ENCODE measurements at places on chromosomes 2 and 18.

DNA sequence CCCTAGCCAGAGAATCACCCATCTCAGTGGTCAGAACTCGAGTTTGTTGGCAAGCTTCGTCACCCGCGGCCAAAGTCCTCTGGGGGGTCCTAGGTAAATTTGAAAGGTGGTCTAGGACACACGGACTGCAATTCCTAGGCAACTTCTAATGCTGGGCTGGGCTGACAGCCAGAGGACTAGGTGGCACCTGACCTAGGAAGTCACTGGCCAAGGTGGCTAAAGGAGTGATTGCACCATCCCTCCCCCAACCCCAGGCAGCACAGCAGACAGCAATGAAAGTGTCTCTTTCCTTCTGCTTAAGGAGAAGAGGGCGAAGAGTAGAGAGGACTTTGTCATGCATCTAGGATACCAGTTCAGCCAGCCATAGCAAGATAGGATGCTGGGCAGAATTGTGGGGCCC is 110.9 kb downstream of the CABYR start:
- no peak for DNase-seq

- DNase-seq: no peak
Observed at GRCh38 chr2:69221960-69222751, 164.9 kb downstream of the GFPT1 start.

- no peak for DNase-seq
Observed at GRCh38 chr2:205462681-205463345, 219.5 kb upstream of the NRP2 start.

DNA sequence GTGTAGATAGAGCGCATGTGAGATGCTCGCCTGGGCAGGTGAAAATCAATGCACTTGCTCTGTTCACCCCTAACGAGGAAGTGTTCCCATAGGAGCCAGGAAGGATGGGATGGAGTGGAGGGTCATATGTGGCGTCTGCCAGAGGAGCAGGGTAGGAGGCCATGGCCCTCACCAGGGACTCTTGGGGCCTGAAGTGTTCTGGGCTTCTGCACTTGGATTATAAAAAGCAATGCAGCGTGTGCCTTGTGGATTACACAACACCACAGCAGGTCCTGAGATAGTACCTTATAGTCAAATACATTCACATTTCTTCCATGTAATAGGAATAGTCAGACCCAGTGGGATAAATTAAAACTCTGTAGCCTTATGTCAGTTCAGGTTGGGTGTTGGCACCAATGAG is 100.1 kb downstream of the CABLES1 start:
- no peak for DNase-seq

DNA sequence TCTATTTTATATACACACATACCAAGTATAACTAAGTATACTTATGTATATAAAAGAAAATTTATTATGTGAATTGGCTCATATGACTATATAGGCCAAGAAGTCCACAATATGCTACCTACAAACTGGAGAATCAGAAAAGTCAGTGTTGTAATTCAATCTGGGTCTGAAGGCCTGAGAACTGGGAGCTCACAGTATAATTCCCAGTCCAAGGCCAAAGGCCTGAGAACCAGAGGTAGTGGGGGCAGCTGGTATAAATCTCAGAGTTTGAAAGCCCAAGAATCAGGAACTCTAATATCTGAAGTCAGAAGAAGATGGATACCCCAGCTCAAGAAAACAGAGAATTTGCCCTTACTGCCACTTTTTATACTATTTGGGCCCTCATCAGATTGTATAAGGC is 38.9 kb upstream of the TFPI start:
- DNase-seq: no peak

- no peak for DNase-seq
Observed at GRCh38 chr2:179273461-179273962, 8.9 kb upstream of the SESTD1 start.

DNA sequence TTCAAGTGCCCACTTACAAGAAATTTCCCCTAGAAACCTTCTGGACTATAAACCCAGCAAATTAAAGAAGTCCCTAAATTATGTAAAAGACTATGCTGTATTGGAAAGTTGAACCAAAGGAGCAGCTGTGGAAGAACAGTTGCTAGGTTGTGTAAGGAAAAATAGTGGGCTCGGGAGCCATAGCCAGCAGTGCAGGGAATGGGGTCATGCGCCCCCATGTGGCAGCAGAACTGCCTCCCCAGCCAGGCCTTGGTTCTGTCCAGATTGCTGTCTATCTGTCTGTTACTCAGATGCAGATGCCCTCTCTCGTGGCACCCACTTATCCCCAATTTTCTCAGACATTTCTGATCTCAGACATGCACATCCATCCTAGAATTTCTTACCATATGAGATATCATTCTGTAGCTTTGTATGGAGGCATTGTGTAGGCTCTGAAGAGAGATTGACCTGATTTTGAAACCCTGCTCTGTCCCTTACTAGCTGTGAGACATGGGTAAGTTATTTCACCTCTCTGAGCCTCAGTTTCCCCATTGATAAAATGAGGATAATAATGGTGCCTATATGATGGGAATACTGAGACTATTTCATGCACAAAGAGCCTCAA is 258.3 kb downstream of the SS18 start:
- DNase-seq: no peak

DNA sequence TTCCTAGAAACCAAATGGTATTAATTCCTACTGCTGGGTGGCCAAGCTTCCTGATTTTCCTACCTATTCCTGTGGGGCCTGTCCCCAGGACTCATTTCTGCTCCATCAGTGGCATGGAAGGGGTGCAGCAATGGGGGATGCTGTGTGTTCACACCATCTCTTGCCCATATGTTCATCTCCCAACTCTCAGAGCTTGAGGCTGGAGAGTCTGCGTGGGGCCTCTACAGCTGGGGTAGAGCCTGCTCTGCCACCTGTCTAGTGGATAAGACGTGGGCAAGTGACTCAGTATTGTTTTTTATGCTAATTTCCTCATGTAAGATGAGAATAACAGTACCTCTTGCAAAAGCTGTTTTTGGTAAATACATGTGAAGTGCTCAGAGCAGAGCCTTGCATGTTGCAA is 149.8 kb downstream of the ACTR3 start:
- DNase-seq: no peak

- no peak for DNase-seq
Observed at GRCh38 chr18:34809451-34810072, 99.5 kb downstream of the DTNA start.

- DNase-seq: no peak
Observed at GRCh38 chr2:20781656-20782265, 41.1 kb downstream of the LDAH start.

GRCh38 chr2:169091256-169091655 is 21.9 kb downstream of the DHRS9 start:
- DNase-seq: no peak

DNA sequence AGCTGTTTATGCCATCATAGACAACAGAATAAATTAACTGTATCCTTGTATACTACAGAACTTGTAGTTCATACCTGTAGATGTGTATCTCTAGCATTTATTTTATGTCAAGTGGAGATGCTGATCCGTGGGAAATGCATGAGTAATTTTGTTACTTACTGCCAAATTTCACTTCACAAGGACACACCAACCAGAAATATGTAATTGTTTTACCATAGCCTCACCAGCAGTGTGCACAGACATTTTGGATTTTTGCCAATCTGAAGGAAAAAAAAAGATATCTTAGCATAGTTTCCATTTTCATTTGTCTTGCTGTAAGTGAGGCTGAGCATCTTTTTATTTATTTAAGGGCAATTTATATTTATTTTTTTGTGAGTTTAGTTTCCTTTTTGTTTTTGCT is 265.1 kb upstream of the OSR1 start:
- DNase-seq: no peak

GRCh38 chr2:10613263-10613662 is 76.5 kb downstream of the NOL10 start:
- DNase-seq: no peak

DNA sequence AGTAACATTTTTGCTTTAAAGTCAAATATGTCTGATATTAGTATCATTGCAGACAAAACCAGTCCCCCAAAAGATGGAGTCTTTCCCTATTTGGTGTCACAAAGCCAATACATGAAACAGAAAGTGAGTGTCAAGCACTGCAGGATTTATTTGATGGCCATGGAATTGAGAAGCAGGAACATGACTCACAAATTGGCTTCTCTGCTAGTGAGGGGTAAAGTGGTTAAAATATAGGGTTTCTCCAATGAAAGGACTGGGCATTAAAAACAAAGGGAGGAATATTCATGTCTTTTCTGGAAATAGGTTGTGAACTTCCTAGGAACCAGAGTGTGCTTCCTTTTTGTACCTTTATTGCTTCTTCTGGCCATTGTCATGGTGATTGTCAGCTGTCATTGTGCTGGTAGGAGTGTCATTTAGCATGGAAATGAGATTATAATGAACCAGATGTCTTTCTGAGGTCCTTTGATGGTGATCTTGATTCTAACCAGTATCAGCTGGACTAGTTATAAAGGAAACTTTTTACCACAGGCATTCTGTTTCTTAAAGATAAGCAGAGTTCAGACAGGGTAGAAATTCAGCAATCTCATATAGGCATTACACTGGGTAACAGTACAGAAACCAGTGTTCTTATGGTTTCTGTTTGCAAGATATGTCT is 4.1 kb downstream of the REG1B start:
- DNase-seq: no peak

GRCh38 chr18:22005191-22005841 is 164.1 kb upstream of the GATA6 start:
- DNase-seq: no peak

DNA sequence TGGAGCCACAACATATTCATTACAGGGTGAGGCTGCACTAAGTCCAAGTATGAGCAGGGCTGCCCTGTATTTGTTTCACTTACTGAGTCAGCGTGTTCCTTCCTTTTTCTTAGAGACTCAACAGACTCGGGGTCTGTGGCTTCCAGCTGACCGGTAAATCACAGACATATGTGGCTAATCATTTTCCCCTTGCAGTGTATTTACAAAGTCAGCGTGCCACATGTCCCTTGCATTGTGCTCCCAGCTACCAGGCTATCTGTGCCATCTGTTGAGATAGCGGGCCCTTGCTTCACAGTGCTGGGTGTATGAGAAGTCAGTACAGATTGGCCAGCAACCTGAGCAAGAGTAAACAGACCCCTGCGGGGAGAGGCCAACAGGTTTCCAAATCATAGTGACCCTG is 254.3 kb downstream of the LRRTM1 start:
- DNase-seq: no peak

GRCh38 chr2:12173271-12173942 is 427.0 kb downstream of the LPIN1 start:
- no peak for DNase-seq

- no peak for DNase-seq
Observed at GRCh38 chr2:98110741-98111140, 23.8 kb downstream of the VWA3B start.

- no peak for DNase-seq
Observed at GRCh38 chr2:26655611-26656195, 14.5 kb upstream of the CIB4 start.

DNA sequence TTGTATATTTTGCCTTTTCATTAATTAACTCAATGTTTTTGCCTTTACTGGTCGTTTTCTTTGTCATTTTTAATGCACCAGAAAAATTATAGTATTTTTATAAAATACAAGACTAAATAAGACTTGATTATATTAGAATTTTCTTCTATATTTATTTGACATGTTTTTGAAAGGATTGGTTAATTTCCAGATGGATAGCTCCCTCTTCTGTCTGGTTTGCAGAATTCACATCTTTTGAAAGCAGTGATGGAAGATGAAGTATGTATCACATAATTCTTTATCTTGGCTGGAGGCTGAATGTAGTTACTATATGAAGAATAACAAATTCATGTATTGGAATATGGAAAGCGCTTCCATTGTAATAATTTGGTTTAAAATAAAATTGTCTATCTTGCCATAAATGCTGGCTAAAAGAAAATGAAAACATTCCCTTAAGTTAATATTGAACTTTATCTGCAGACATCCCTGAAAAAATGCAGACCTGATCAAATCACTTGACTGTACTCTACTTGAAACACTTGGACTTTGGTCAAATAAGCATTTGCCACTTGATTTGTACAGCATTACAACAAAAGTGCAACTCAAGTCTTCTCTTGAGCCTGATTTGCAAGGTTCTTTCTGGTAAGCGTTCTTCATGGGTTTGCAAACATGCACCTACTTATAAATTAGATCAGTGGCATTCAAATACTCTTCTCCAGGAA is 86.3 kb upstream of the EFEMP1 start:
- no peak for DNase-seq

- no peak for DNase-seq
Observed at GRCh38 chr2:16104949-16105668, 164.8 kb downstream of the MYCN start.

- DNase-seq: peak; percentile 44
Observed at GRCh38 chr2:152594022-152594766, 123.1 kb downstream of the PRPF40A start.

DNA sequence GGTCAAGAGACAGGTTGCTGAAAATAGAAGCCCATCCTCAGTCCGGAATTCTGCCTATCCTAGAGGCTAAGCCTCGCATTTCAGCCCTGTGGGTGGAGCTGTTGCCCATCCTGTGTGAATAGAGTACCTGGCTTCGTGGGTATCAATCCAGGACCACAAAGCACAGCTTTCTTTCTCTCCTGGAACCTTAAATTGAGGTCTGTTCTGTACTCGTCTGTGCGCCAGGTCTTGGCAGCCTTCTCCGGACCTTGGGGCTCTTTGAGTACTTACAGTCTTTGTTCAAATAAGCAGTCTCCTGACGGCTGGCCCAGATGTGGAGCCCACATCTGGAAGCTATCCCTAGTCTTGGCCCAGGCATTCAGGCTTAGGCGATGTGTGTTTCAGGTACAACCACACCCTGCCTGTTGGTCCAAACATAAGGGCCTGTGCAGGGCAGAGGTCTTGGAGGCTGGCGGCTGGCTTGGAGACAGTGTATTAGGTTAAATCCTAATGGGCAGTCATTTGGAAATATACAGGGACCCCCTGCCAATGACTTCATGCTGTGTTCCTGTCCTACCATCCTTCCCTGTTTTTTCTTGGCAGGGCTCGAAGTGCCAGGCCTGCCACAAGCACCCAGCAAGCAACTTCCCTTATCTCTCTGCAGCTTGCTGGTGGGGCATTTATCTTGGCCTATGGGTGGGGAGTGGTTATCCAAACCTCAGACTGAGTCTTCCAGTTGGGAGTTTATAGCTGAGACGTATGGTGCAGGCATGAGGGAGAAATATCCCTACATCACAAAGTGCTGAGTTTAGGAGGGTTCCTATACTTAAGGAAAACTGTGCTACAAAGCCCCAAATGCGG is 294.1 kb downstream of the BCL2 start:
- DNase-seq: peak; percentile 17

DNA sequence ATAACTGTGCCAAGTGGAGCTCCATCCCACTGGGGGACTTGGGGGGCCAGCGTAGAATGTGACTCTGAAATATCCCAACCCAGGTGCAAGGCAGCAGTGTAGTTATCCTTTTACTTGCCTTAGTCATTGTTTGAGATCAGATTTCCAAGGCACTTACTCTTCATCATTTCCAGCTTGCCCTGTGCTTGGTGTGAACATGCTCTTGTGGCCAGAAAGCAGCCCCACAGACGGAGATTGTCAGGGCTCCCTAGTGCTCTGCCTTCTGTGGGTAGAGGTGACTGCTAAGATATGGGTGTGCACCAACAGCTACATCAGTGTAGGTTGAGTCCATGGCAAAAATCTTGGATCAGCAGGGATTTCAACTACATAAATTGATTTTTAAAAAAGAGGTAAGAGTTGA is 2010.0 kb upstream of the PIK3C3 start:
- no peak for DNase-seq

GRCh38 chr2:108404784-108405397 is 27.1 kb downstream of the SULT1C4 start:
- DNase-seq: no peak
